ENCODE measurements at places on chromosomes 5 and 9.

DNA sequence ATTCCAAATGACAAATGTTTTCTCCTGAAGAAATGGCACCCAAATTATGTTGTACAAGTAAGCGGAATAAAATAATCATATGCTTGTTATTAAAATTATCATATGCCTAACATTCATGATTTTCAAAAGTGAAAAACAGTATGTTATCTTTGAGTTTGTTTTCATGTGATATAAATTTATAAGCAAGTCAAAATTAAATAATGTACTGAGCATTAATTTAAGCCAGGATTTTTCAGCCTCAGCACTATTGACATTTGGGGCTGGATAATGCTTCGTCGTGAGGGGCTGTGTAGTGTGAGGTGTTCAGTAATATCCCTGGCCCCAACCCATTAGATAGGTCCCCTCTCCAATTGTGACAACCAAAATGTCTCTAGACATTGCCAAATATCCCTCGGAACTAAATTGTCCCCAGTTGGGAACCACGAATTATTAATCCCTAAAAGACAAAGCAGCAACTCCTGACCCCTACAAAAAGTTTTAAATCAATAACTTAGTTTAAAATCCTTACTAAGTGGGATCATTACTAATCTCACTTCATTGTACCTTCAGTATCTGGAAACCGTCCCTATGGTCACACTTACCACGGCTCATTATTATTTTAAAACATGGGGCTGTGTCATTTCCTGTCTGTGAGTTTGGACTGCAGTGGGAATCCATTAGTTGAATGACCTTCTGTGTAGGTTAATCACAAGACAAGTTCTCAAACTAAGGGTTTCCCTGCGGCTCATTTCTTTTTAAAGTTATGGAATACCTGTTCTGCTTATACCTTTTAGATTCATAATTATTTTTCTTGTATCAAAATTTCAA is 1.3 kb upstream of the NNT start:
- DNase-seq, result peak; percentile 55

GRCh38 chr5:127826011-127826410 is 122.8 kb downstream of the CCDC192 start:
- no peak for DNase-seq

DNA sequence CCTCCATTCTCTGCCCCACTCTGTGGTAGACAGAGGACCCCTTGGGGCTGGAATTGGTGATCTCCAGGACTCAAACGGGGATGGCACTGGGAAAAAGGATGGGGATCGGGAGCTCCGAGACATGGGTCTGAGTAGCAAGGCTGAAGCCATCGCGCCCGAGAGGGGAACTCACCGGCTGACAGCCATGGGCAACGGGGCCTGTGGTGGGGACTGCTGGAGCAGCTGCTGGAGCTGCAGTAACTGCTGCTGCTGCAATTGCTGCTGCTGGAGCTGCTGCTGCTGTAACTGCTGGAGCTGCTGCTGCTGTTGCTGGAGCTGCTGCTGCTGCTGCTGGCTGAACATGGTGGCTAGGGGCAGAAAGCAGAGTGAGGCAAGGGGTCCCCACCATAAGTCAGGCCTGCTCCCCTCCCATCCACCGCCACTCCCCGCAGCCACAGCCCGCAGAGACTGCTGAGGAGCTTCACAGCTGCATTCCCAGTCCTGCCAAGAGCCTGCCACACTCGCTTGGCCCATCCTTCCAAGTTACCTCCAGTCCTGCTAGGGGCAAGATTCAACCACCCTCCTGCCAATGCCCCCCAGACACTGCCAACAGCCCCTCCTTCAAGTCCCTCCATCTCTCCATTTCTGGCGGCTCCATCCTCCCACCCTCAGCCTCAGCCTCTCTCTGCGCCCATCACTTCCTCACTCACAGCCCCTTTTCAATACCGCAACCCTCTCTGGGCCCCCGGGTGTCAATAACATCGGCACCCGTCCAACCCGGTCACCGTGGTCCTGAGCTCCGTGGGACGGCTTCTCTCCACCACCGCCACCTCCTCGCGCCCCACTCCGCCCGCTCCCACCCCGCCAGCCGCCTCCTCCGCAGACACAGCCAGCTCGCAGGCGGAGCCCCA is 611 bp downstream of the CIZ1 start:
- peak; percentile 54 for DNase-seq

- DNase-seq, result no peak
Observed at GRCh38 chr5:150189728-150190502, at the start of gene SLC6A7. Gene SLC6A7, plus strand, starts transcription at chr5:150190062. Its CDS starts 266 bp downstream, at chr5:150190328.

- DNase-seq, result peak; percentile 79
Observed at GRCh38 chr5:126339215-126339805, 83.9 kb upstream of the GRAMD2B start.

GRCh38 chr9:127796852-127797370 is 5.8 kb upstream of the FPGS start:
- DNase-seq, result peak; percentile 46

- DNase-seq, result no peak
Observed at GRCh38 chr5:169717288-169717687, 80.2 kb downstream of the DOCK2 start.

DNA sequence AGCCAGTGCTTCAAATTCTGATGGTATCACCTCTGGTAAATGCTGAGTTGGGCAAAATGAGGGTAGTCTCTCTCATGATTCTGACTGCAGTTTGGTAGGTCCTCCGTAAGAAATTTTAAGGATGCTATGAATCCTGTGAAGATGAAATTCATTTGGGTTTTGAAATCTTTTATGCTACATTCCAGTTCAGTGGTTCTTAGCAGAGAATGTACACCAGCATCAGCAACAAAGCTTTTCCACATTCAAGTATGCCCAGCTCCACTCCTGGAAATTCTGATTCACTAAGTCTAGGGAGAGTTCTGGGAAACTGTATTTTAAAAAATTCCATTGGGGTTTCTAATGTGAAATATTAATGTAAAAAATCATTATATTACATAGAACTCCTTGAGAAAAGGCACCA is 33.6 kb upstream of the ACOT12 start:
- DNase-seq, result no peak

- DNase-seq, result peak; percentile 70
Observed at GRCh38 chr5:176547802-176548201, 1.3 kb upstream of the CDHR2 start.

GRCh38 chr9:70856411-70856810 is 265.0 kb downstream of the TRPM3 start:
- DNase-seq, result no peak

DNA sequence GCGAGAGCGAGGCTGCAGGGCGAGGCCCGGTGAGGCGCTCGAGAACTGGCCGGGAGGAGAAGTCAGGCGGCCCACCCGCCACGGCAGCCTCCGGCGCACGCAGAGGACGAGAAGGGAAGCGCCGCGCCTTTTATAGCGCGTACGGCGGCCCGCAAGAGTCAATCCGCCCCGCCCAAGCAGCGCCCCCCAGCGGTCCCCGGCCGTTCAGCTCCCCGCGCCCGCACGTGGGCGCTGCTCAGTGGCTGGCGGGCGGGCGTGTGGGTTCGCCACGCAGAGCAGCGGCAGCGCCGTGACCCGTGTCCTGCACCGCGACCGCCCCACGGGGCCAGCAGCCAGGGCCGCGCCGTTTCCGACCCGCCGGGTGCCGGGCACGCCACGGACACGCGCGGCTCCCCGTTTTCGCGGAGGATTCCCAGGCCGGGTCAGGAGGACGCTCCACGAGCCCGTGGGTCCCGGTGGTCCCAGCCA is 14.6 kb downstream of the LCN10 start:
- DNase-seq, result peak; percentile 94

GRCh38 chr5:150035139-150035895 is 34.8 kb downstream of the HMGXB3 start:
- DNase-seq, result no peak

GRCh38 chr5:35656721-35657120 is 39.1 kb downstream of the SPEF2 start:
- no peak for DNase-seq

DNA sequence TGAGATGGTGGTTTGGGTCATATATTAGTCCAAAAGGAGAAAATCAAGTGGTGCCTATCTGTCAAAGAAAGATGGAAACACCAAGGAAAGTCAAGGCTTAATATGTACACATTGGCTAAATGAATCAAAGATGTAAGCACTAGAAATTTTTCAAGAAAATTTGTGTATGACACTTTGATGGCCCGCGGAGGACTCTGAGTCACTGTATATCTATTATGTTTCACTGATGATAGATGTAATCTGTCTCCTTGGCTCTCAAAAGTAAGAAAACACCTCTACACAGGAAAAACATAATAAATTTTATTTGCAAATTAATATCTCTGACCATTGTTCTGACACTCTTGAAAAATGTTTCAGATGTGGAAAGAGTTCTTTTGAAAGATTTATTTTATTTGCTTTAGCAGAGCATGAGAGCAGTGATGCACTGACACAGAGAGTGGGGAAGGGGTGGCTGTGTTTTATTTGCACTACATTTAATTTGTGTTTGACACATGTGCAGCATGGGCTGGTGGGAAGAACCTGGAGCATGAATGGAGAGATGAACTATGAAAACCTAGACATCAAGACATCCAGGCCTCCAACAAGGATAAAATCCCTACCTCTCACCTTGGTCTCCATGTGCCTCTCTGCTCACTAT is 180.8 kb upstream of the GAS1 start:
- DNase-seq, result no peak

GRCh38 chr5:174343826-174344225 is 298.3 kb downstream of the NSG2 start:
- no peak for DNase-seq

DNA sequence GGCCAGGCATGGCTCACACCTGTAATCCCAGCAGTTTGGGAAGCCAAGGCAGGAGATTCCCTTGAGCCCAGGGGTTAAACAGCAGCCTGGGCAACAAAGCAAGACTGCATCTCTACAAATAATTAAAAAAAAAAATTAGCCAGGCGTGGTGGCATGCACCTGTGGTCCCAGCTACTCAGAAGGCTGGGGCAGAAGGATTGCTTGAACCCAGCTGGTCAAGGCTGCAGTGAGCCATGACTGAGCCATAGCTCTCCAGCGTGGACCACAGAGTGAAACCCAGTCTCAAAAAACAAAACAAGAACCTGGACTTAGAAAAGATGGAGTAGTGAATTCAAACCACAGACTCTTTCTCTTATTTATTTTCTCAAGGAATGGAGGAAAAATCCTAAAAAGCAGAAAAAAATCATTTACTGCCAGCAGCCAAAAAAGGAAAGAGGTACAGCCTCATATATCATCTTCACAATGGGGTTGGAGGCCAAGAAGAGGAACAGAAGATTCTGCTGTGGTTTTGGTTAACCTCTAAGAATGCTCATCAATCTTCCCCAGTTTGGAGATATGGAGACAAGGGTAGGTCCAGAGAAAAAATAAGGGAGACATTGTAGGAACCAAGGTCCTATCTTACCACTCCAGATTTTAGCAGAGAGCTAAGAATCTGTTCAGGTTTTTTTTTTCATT is 40.0 kb upstream of the MYO10 start:
- no peak for DNase-seq

DNA sequence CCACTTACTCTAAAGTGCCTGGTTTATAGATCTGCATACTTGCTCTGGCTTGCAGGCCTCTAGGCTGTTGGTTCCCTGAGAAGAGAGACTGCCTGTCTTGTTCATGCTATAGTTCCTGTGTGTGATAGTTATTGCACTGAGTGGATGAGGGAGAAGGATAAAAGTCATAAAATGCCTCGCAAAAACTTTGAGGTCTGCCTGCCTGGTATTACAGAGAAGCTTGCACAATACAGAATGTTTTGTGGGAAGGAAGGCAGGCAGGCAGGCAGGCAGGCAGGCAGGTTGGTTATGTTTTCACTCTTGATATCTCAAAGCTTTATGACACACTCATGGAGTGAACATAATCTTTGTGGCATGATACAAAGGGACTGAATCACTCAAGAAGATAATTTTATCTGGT is 287.1 kb downstream of the SLIT3 start:
- DNase-seq, result no peak

GRCh38 chr5:32852976-32853375 is 141.9 kb downstream of the NPR3 start:
- no peak for DNase-seq

DNA sequence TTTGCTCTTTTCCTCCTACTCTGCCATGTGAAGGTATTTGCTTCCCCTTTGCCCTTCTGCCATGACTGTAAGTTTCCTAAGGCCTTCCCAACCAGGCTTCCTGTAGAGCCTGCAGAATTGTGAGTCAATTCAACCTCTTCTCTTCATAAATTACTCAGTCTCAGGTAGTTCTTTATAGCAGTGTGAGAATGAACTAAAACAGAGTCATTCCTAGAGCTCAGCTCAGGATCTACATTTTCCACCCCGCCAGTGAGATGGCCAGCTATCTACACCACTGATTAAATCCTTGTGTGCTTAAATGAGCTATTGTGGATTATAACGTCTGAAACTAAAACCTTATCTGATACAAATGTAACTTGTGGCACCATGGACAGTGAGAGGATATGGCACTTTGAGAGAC is 55.0 kb downstream of the FRMD3 start:
- DNase-seq, result no peak

DNA sequence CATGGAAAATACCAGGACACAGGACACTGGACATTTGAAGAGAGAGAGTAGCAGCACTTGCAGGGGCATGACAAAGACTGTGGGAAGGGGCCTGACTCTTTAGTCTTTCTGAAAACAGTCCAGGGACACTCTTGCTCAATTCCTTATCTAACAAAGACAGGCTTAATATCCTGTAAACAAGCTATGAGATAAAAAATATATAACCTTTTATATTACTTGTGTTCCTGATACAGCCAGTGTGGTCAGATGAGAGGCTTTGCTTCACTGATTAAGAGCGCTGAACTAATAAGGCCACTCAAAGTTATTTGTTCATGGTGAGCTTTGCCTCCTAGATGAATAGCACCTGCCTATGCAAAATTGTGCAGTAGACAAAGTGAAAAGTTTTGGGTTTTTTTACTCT is 518.7 kb downstream of the LRRC70 start:
- peak; percentile 33 for DNase-seq

DNA sequence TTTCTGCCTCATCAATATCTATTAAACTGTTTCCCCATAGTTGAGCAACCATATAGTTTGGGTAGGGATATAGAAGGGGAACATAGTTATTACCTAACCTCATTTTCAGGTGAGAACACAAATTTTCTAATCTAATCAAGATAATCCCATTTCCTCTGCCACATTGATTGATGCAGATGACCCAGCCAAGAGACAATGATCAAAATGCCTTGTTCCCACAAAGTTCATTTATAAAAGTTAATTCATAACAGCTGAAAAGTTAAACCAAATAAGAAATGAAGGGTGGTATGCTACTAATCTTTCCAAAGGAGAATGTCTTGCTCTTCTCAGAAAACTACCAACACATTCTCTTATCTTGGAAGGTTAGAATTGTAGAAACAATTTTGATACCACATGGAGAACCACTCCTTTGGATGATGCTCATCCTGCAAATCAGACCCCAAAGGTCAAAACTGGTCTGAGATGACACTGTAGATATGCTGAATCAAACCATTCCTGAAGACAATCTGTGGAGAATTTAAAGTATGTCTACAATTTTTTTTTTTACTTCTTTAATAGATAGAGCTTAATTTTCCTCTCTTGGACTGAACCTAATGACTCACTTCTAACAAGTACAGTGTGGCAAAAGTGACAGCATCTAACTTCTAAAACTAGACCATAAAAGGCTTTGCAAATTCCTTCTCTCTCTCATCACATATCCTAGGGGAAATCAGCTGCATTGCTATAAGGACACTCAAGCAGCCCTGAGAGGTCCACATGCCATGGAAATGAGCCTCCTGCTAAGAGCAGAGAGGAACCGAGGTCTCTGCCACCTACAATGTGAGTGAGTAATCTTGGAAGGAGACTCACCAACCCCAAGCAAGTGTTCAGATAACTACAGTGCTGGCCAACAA is 586.7 kb upstream of the TUSC1 start:
- DNase-seq, result no peak
